ENCODE measurements at places on chromosomes 1 and 21. TPM values are rescaled to one million over a fixed set of nuclear protein-coding genes. Genes with fewer than 3 reads are reported as not detected.

CHIA gene
- not detected for total RNA-seq

OR2G3 gene
- not detected for total RNA-seq

PIK3R3 gene
- total RNA-seq, result 3.3 TPM

LRRC71 gene
- 0.14 TPM for total RNA-seq

PADI3 gene
- under 0.01 TPM for total RNA-seq

SLC9C2 gene
- not detected for total RNA-seq

DDI2 gene
- total RNA-seq, result 19.0 TPM

GPR161 gene
- 8.3 TPM for total RNA-seq

ZNF697 gene
- total RNA-seq, result 25.4 TPM

LRRC38 gene
- not detected for total RNA-seq

CCDC185 gene
- not detected for total RNA-seq

TDRD5 gene
- not detected for total RNA-seq

CYYR1 gene
- not detected for total RNA-seq

KRTAP13-2 gene
- total RNA-seq, result not detected

DYNLT5 gene
- total RNA-seq, result not detected

PTPRF gene
- total RNA-seq, result 132 TPM

DHRS3 gene
- total RNA-seq, result 192 TPM

CAPN8 gene
- total RNA-seq, result not detected

UBXN10 gene
- not detected for total RNA-seq

CCT3 gene
- 416 TPM for total RNA-seq

DLGAP3 gene
- not detected for total RNA-seq

IER5 gene
- 21.0 TPM for total RNA-seq

PDIK1L gene
- 4.6 TPM for total RNA-seq

PKN2 gene
- 40.9 TPM for total RNA-seq

OR6K3 gene
- total RNA-seq, result not detected

LMX1A gene
- not detected for total RNA-seq

FAM20B gene
- 26.5 TPM for total RNA-seq

TCHH gene
- 0.14 TPM for total RNA-seq

SAMD13 gene
- total RNA-seq, result 0.14 TPM

STXBP3 gene
- total RNA-seq, result 46.0 TPM

Measured in placental pericyte (primary cell).